ENCODE measurements at places on chromosomes 11 and 22. TPM values are rescaled to one million over a fixed set of nuclear protein-coding genes. Genes with fewer than 3 reads are reported as not detected.

DNA sequence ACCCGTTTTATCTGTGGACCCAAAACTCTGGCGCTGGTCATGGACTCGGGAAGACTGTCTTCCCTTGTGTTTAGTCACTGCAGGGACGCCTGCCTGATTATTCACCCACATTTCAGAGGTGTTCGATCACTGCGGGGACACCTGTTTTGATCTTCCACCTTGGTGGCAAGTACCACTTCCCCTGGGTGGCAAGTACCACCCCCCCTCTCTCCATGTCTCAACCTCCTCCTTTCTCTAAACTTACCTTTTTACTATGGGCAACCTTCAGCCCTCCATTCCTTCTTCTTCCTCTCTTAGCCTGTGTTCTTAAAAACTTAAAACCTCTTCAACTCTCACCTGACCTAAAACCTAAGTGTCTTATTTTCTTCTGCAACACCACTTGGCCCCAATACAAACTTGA is 1.9 kb upstream of the NDUFC2 start:
- DNase-seq: no peak

DNA sequence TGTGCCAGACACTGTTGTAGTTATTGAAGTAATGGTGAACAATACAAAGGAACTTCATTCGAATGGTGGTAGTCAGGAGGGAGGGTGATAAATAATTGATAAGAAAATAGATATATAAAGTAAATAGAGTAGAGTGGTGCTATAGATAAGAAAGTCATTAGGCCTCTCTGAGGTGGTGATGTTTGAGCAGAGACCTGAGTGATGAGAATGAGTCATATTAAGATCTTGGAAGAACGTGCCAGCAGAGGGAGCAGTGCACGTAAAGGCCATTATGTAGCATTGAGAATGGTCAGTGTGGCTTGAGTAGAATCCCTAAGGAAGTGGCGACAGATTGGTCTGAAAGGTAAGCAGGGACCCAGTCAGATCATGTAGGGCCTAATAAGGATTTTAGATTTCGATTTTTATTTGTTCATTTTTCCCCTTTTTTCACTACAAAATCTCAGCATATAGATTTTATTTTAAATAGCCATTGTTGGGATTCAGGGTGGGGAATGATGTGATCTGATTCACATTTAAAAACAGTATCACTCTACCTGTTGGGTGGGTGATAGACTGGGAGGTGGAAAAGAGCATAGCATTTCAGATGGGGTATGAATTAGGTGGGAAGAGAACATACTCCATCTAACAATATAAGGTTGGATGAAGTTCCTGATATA is 44.7 kb downstream of the CCDC90B start:
- DNase-seq: peak; percentile 88

GRCh38 chr11:57464539-57465181 is 4.3 kb downstream of the RTN4RL2 start:
- peak; percentile 52 for DNase-seq

DNA sequence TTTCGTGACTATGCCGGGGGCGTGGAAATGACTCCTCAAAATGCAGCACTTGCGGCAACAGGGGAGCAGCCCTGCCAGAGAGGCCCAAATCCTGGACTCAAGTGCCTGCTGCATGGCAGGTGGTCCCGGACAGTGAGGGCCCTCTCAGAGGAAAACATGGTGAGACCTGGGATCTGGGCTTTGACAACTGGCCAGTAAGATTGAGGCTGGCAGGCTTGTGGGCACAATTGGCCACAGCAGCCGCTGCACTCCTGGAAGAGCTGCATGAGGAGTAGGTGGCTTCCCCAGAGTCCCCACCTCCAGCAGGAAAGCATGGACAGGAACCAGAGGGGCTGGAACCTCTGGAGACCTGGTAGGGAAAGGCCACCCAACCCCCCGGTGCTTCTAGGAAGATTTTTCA is 13.4 kb downstream of the LINC01488 start:
- DNase-seq: no peak

GRCh38 chr11:81840380-81840779 is 893.3 kb downstream of the FAM181B start:
- no peak for DNase-seq

Gene CDC42BPG
- 1.8 TPM for polyA plus RNA-seq

GRCh38 chr11:100214791-100215190 is 472.3 kb upstream of the ARHGAP42 start:
- no peak for DNase-seq

- DNase-seq: no peak
Measured at GRCh38 chr11:47258317-47258902, 614 bp downstream of the NR1H3 start.

Gene OR2AG2
- polyA plus RNA-seq: 0.26 TPM

GRCh38 chr11:75526192-75526541 is 426 bp upstream of the GDPD5 start:
- no peak for DNase-seq

GRCh38 chr11:9461760-9462134 is 935 bp downstream of the ZNF143 start:
- DNase-seq: no peak

Gene TREH
- 0.36 TPM for polyA plus RNA-seq

DNA sequence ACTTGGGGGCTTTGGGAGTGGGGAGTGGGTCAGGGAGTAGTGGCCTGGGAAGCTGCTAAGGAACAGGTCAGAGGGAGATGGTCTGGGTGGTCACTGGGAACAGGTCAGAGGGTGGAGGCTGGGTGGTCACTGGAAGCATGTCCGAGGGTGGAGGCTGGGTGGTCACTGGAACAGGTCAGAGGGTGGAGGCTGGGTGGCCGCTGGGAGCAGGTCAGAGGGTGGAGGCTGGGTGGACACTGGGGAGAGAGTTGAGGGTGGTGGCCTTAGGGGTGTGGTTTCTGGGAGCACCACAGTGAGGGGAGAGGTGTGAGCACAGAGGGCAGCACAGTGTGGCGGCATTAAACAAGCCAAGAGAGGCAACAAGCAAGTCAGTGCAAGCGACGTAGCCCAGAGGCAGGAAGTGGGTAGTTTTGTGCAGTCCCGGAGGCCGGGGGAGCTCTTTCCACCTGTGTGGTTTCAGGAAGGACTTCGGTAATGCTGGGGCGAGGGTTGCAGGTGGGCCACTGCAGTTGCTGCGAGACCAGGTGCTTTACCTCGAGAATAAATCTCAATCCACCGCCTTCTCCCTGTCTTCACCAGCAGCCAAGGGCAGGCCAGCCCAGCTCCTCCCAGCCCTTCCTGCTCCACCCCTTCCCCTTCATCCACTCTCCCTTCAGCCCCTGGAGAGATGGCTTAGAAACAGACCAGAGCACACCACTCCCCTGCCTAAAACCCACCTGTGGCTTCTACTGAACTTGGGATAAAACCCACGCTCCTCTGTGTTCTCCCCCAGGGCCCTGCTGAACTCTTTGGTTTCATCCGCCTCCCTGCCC is 3.2 kb upstream of the CACNA1I start:
- peak; percentile 24 for DNase-seq

Gene PDE3B
- 4.3 TPM for polyA plus RNA-seq

- DNase-seq: no peak
Measured at GRCh38 chr11:134346976-134347350, 15.2 kb downstream of the GLB1L2 start.

DNA sequence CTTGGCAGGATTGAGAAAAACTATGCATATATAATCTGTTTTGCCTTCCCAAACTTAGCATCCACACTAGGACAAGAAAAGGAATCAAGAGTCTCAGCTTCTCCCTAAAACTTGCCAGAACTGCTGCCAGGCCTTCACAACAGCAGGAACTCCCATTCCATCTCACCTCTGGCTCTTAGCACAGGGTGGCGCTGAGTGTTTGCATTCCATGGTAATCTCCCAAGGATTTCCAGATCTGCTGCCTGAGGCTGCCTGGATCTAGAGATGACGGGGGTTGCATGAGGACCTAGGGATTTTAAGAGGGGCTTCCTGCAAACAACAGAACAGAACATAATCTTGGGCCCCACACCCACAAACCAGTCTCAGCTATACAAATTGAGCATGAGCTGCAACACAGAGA is 87.1 kb upstream of the OPCML start:
- peak; percentile 53 for DNase-seq

Gene DGCR6L
- polyA plus RNA-seq: 82.4 TPM

DNA sequence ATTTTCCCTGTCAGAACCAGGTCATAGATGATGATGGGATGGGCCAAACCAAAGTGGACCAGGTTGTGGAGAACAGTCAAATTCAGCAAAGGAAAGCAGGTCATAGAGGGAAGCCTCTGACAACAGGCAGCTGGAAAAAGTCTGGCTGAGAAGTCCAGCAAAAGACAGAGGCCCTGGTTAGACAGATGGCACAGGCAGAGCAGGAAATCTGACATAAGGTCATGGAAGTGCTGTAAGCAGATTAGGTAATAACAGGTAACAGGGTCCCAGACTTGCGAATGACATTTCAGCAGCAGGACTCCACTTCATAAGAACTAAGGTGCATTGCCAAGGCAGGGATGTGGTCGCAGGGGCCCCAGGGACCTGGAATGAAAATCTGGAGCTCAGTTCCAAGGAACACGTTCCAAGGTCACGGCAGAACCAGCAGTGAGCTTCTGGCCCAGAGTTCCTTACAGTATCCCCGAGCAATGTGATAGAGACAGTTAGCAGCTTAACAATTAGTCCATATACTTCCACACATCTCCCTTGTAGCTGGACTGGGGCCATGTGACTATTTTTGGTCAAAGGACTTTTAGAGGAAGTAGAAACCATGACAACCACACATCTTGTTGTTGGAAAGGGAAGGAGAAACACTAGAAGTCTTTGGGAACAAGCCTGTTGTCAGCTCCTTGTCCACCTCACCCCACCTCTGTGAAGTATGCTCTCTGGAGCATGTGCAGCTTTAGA is 75.4 kb downstream of the ME3 start:
- DNase-seq: no peak

GRCh38 chr11:123594921-123595320 is 59.5 kb downstream of the SCN3B start:
- no peak for DNase-seq

Gene GRAP2
- not detected for polyA plus RNA-seq

DNA sequence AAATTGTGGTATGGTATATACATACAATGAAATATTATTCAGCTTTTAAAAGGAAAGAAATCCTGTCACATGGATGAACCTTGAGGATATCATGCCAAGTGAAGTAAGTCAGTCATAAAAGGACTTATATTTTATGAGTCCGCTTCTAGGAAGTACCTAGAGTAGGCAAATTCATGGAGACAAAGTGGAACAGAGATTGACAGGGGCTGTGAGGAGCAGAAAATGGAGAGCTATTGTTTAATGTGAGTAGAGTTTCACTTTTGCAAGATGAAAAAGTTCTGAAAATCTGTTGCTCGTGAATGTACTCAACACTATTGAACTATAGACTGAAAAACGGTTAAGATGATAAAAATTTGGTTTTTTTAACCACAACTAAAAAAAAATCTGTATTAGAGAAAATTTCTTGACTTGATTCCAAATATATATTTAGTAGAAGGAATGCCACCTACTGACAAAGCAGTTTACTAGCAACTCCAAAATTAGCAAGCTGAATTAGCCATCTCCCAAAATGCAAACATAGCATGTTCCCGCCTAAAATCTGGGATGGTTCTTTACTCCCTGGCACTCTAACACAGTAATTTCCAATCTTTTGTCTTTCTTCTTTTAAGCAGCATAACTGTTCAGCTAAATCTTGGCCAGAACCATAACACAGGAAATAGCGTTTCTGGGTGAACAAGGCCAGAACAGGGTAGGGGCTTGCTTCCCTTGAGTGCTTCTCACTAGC is 1.5 kb downstream of the UFD1 start:
- DNase-seq: no peak

DNA sequence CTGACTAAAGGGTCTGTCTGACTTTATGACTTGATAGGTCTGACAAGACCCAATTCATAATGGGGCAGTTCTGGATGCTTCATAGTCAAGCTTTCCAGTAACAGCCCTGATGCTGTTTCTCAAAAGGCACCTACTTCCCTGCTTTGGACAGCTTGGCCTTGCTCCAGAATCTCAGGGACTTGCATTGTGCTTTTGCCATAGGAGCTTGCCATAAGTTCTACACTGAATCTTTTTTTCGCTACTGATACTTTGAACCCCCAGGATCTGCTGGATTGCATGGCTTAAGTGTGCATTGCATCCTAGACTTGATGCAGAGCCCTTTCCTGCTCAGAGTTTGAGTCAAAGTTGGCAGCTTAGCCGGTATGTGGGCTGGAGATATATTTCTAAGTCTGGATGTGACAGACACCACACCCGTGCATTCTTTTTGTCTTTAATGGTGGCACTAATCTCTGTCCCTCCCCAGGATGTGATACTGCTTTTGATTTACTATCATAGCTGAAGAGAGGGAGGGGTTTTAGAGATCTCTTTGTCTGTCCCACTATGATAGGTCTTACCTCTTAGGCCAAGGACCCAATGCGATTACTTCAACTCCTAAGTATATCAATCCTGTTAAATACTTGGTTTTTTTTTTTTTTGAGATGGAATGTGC is 16.9 kb upstream of the SLC3A2 start:
- no peak for DNase-seq

DNA sequence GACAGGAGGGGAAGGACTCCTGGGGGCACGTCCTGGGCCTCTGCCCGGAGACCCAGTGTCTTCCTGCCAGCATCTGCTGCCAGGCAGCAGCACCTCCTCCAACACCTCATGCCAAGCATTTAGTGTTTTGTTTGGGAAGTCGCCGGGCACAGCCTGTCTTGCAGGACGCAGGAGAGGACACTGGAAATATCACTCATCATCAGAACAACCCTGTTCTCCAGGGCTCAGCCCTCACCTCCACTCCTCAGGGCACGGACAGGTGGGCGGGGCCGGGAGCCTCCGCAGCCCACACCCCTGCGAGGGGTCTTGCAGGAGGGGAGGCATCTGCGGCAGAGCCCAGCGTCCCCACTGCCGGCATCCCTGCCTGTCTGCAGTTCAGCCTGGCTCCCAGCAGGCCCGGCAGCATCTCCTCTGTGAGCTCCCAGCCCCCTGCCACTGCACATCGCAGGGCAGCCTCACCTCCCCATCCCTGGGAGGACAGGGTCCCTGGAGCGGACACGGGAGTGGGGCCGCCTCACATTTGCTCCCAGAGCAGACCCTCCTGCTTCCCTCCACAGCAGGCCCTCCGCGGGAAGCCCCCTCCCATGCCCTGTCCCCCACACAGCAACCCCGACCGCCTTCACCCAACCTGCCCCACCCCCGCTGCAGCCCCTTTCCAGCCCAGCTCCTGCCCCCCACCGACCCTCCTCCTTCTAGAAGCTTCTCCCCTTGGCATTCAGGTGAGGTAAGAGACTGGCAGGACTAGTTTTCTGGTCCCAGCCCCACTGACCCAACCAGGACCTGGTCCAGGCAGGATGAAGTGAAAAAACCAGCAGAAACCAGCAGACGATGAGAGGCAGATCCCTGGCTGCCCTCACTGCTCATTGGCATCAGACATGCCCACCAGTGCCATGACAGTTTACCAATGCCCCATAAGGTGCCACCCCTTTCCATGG is 72.7 kb downstream of the BRD1 start:
- DNase-seq: no peak
